ENCODE measurements at places on chromosomes 6 and 20. TPM values are rescaled to one million over a fixed set of nuclear protein-coding genes. Genes with fewer than 3 reads are reported as not detected.

Gene NNAT
- total RNA-seq, result 1.9 TPM

Gene EEF1A2
- total RNA-seq, result 1.9 TPM

Gene B3GAT2
- total RNA-seq, result 0.65 TPM

Gene CDH4
- 0.43 TPM for total RNA-seq

Gene ENPP3
- total RNA-seq, result 2.9 TPM

Gene SALL4
- total RNA-seq, result 0.74 TPM

Gene COL9A1
- not detected for total RNA-seq

Gene SYTL3
- total RNA-seq, result 14.8 TPM

Gene ULBP3
- total RNA-seq, result 5.7 TPM

Gene TSBP1
- total RNA-seq, result not detected

Gene MEI4
- not detected for total RNA-seq

Gene CRISP2
- 4.0 TPM for total RNA-seq

Gene POM121L2
- total RNA-seq, result not detected

Gene OR2W1
- total RNA-seq, result not detected

Gene PSORS1C1
- total RNA-seq, result 1.1 TPM

Gene SOX4
- 29.6 TPM for total RNA-seq

Gene MAS1
- 0.14 TPM for total RNA-seq

Gene RSPH4A
- total RNA-seq, result 20.6 TPM

Gene ADGRF5
- 206 TPM for total RNA-seq

Gene APCDD1L
- total RNA-seq, result 0.52 TPM

Gene DEFB124
- not detected for total RNA-seq

Gene HLA-DPA1
- total RNA-seq, result 321 TPM

Gene HCRTR2
- not detected for total RNA-seq

Gene MARCKS
- total RNA-seq, result 140 TPM

Gene ALDH5A1
- total RNA-seq, result 11.2 TPM

Gene PRR18
- 2.9 TPM for total RNA-seq

Gene BEND3
- 4.4 TPM for total RNA-seq

Gene PPIL6
- total RNA-seq, result 18.1 TPM

Gene CCN5
- 44.8 TPM for total RNA-seq

Gene TPX2
- total RNA-seq, result 6.5 TPM

Data from lung (tissue), 17 donors.